ENCODE measurements at places on chromosomes 6 and 20.

- DNase-seq = no peak
Observed at GRCh38 chr6:71531006-71531405, 242.4 kb downstream of the OGFRL1 start.

GRCh38 chr6:119148098-119148824, 69.8 kb upstream of the FAM184A start:
- no peak for DNase-seq

GRCh38 chr20:42688576-42688975, 501.1 kb downstream of the PTPRT start:
- DNase-seq = no peak

DNA sequence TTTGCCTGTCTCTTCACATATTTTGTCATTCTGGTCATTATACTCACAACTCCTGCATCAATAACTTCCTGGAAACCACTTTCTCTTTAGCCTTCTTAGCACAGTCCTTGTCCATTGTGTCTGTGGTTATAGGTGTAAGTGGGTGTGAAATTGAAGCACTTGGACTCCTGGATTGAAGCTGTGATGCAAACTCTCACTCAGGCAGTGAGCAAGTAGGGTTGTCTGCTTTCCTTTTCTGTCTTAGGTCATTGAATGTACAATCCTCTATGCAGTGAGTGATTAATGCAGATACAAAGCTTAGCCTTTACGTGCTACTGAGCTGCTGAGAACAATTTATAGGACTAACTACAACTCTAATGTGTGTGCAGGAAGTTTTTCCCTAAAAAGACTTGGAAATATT, 54.8 kb downstream of the ADGRB3 start:
- DNase-seq = no peak

DNA sequence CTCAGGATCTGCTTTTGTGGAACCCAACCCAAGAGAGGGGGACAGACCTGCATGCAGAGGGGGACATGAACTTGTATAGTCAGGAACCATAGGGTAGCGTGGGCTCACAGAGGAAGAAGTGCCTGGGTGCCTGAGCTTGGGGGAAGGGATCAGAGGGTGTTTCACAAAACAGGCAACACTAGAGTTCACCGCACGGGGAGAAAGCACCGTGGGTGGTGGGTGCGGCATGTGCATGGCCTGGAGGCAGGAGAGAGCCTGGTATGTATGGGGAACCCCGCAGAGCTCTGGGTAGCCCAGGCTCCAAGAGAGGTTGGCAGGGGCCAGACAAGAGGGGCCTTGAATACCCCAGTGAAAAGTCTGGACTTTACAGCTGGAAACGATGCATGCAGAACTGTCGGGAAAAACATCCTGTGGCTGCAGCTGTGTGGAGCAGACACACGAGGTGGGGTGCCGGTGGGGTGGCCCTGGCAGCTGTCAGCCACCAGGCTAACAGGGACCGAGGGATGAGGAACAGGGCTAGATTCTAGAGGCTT, 6.7 kb upstream of the EMILIN3 start:
- no peak for DNase-seq

GRCh38 chr6:39599341-39599740, 125.9 kb downstream of the KIF6 start:
- no peak for DNase-seq

- DNase-seq = no peak
Observed at GRCh38 chr6:51302431-51302830, 483.8 kb downstream of the TFAP2B start.

DNA sequence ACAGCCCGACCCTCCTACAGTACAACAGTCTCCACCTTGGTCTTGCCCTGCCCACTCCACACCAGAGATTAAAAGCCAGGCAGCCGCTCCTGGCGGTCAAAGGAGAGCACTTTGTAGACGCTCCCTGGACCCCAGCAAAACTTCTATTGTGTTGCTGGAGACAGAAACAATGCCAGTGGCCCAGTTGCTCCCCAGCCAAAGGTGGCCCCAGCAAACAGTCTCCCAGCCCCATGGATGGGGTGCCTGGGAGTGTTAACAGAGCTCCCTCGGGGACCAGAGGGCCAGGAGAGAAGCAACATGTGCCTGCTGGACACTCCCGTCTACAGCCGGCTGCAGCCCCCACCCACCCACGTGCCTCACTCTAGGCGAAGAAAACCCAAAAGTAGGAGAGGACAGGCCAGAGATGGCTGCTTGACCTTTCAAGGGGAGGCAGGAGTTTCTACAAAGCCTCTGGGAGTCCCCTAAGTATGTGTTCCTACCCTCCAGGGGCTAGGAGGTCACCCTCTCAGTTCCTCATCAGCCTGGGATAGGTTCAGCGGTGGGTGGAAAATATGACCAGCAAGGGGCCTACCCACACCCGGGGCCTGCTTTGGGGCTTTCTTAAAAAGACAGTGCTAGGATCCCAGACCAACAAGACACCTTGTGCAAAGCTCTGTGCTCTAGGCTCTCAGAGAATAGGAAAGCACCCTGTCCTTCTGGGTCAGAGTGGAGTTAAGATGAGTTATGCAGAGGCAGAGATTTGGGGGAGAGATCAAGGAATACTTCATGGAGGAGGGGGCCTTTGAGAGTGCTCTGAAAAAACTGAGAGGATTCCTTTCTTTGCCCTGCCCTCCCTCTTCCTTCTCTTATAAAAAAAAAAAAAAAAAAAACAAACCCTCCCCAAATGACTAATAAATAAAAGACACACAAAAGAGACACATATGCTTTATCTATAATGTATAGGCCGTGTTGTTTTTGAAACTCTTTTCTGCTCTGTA, 19.0 kb upstream of the PREX1 start:
- peak; percentile 41 for DNase-seq

- DNase-seq = no peak
Observed at GRCh38 chr6:134961366-134961765, 11.5 kb upstream of the ALDH8A1 start.

DNA sequence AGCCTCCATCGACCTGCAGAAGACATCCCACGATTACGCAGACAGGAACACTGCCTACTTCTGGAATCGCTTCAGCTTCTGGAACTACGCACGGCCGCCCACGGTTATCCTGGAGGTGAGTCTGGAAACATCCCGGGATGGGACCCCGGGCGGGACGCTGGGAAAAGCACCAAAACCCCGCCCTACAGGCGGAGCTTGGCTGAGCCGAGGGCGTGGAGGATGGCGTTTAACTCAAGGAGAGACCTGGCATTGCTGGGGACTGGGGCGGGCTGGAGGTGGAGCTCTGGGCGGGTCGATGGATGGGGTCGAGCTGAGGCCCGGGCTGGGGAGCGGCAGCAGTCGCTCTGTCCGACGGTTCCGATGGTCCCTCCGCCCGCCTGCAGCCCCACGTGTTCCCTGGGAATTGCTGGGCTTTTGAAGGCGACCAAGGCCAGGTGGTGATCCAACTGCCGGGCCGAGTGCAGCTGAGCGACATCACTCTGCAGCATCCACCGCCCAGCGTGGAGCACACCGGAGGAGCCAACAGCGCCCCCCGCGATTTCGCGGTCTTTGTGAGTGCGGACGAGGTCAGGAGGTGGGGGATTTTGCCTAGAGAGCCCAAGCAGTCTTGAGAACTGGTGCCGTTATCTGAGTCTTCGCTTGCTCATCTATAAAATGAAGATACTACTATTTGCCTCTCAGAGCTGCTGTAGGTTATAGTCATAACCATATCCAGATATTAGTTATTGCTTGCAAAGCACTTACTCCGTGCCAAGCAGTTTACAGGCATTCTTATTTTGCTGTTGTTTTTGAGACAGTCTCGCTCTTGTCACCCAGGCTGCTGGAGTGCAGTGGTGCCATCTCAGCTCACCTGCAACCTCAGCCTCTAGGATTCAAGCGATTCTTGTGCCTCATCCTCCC, 3.8 kb downstream of the SPAG4 start:
- no peak for DNase-seq

- DNase-seq = no peak
Observed at GRCh38 chr6:79042088-79042798, 35.8 kb downstream of the PHIP start.

GRCh38 chr6:45495429-45496084, 117.8 kb upstream of the SUPT3H start:
- DNase-seq = peak; percentile 99

- DNase-seq = no peak
Observed at GRCh38 chr6:17847203-17847760, 140.2 kb downstream of the KIF13A start.

DNA sequence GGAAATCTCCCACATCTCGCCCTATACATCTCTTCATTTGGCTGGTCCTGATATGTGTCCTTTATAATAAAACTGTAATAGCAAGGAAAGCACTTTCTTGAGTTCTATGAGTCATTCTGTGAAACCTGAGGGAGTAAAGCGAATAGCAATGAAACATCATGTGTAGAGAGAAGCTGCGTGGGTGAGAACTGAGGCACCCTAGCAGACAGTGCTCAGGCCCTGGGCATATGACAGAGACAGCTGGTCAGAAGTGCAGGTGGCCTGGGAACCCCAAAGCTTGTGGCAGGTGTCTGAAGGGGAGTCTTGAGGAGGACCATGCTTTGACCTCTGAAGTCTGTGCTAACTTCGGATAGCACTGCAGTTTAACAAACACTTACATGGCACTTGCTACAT, 1.3 kb upstream of the BLOC1S5 start:
- no peak for DNase-seq

DNA sequence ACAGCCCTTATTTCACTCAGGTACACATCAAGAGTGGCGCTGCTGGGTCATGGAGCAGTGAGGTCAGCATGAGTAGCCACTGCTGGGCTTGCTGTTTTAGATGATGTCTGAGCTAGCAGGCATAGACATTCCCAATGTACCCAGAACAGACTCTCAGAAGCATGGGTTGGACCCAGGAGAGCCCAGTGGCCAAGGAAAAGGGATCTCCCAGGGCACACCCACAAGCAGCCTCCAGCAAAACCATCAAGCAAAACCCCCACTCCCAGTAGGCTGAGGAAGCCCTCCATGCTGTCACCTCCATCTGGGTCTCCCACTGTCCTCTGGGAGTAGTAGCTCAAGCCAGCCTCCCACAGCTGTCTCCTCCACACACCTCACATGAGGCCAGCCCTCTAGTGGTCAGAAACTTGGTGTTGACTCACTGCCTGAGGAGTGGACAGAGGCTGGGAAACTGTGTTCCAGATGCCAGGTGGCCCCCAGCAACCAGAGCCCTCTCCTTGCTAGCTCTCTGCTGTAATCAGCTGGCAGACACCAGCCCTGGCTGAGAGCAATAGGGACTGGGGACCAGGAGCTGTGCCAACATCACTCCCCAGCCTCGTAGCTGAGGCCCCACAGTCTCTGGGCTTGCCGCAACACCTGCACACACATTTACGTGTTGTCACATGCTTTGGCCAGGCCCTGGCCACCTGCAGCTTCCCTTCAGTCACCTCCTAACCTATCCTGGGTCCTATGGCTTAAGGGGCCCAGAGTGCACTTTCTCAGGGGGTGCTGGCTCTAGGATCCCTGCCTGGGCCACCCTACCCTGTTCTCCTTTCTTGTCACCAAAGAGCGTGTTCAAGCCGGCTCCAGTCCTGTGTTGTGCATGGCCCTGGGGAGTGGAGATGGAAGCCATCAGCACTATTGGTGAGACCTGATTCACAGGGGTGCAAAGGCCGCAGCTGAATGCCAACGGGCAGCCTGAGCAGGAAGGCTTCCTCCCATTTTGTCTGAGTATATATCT, 1.9 kb upstream of the AP5S1 start:
- peak; percentile 55 for DNase-seq

DNA sequence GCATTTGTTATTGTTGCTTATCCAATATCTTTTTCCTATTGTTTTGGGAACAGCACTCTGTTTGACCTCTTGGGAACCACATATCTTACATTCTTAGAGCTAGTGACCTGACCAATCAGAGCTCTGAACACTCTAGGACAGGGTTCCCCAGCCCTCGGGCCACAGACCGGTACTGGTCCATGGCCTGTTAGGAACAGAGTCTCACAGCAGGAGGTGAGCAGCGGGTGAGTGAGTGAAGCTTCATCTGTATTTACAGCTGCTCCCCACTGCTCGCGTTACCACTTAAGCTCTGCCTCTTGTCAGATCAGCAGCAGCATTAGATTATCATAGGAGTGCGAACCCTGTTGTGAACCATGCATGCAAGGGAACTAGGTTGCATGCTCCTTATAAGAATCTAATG, 226.0 kb upstream of the TSHZ2 start:
- no peak for DNase-seq

DNA sequence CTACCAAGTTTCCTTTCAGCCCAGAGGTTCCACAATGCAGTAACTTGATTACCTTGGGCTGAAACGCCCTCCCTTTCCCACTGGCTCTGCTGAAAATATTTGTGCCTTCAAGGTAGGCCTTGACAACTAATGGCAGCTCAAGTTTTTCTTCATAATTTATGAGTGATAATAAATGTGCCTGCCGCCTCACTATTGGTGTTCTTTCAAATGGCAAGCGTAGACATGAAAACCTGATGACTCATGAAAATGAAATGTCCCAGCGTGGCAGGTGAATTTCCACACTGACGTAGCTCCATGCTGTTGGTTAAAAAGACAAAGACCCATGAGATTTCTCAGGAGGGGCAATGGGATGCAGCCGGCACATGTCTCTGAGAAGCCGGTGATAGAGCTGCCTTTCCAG, 107.2 kb upstream of the GGTLC1 start:
- no peak for DNase-seq

GRCh38 chr20:10883166-10883565, 209.4 kb upstream of the JAG1 start:
- no peak for DNase-seq

DNA sequence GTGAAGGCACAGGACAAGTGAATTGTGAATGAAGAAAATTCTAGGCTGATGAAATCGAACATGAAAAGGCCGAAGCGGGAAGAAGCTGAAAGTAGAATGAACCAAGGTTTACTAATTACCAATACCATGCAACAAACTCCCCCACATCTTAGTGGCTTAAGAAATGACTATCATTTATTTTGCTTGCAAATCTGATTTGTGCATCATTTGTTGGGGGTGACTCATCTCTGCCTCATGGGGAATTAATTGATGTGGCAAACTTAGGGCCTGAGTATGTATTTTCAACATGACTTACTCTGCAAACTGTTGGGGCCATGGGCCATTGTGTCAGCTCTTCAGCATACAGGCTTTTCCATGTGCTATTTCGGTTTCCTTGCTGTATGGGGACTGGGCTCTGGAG, 26.8 kb downstream of the PPP1R14C start:
- no peak for DNase-seq

- no peak for DNase-seq
Observed at GRCh38 chr6:13508711-13509705, 21.6 kb upstream of the GFOD1 start.

DNA sequence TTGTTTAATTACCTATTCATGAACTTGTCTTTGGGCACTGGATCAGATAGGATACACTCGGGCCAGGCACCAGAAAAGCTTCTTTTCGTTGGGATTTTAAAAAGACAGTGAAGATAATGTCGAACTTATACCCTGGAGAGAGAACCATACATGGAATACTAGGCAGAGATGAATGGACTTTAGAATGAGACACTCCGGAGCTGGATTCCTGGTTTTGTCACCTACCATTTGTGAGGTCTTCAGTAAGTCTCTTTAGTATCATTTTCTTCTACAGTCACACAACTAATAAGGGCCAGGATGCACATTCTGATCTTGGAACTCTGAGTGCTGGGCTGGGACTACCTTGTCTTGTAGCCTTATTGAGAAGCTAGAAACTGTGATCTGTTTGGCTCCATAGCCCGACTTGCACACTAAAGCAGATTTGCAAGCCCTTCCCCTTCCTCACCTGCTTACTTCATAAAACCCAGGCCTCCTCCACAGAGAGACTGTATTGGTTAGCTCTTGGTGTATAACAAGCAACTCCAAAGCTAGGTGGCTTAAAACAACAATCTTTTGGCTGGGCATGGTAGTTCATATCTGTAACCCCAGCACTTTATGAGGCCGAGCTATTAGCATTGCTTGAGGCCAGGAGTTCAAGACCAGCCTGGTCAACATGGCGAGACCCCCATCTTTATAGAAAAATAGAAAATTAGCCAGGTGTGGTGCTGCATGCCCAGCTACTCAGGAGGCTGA, 7.4 kb upstream of the IFT52 start:
- no peak for DNase-seq

All from GF-D8 (cell line).